ENCODE measurements at places on chromosomes 11 and 22.
A peak's percentile ranks its signal among the peaks of the same experiment; 100 is the strongest.

DNA sequence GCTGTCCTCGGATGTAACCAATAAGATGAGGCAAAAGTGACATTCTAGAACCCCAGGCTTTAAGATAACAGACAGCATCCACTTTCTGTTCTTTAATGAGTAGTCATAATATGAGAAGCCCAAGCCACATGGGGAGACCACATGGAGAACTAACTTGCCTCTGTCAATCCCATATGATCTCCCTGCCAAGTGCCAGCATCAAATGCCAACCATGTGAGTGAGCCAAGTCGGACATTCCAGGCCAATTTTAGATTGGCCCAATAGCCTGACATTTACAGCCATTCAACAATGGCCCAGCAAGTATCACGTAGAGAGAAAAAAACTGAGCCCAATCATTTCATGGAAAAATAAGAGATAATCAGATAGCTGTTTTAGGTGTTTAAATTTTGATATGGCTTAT is 2048.3 kb upstream of the RAG2 start:
- H3K4me1 ChIP-seq, result peaks cover 8% of the 10 kb centered on the region
- H3K27me3 ChIP-seq, result no peaks in the 10 kb centered on the region
- no peak for DNase-seq
- no peaks in the 10 kb centered on the region for H3K36me3 ChIP-seq
- H3K27ac ChIP-seq, result no peak overlapping the region

GRCh38 chr11:126407682-126408288 is 52.3 kb downstream of the ST3GAL4 start:
- H3K36me3 ChIP-seq, result peaks cover 49% of the 10 kb centered on the region
- H3K27ac ChIP-seq, result no peak overlapping the region
- H3K4me1 ChIP-seq, result no peaks in the 10 kb centered on the region
- no peak overlapping the region for H3K4me3 ChIP-seq

- no peaks in the 10 kb centered on the region for H3K36me3 ChIP-seq
- no peak for DNase-seq
- H3K4me1 ChIP-seq, result peaks cover 15% of the 10 kb centered on the region
- no peaks in the 10 kb centered on the region for H3K27me3 ChIP-seq
Observed at GRCh38 chr11:86136538-86136937, 67.7 kb upstream of the PICALM start.

GRCh38 chr22:28894334-28894733 is 11.0 kb downstream of the ZNRF3 start:
- H3K36me3 ChIP-seq, result no peaks in the 10 kb centered on the region
- no peaks in the 10 kb centered on the region for H3K27me3 ChIP-seq
- no peak overlapping the region for H3K27ac ChIP-seq
- no peak for DNase-seq

GRCh38 chr11:122634501-122634900 is 21.0 kb upstream of the UBASH3B start:
- no peak overlapping the region for H3K4me3 ChIP-seq
- H3K4me1 ChIP-seq, result no peaks in the 10 kb centered on the region
- no peaks in the 10 kb centered on the region for H3K36me3 ChIP-seq
- H3K27ac ChIP-seq, result no peak overlapping the region

DNA sequence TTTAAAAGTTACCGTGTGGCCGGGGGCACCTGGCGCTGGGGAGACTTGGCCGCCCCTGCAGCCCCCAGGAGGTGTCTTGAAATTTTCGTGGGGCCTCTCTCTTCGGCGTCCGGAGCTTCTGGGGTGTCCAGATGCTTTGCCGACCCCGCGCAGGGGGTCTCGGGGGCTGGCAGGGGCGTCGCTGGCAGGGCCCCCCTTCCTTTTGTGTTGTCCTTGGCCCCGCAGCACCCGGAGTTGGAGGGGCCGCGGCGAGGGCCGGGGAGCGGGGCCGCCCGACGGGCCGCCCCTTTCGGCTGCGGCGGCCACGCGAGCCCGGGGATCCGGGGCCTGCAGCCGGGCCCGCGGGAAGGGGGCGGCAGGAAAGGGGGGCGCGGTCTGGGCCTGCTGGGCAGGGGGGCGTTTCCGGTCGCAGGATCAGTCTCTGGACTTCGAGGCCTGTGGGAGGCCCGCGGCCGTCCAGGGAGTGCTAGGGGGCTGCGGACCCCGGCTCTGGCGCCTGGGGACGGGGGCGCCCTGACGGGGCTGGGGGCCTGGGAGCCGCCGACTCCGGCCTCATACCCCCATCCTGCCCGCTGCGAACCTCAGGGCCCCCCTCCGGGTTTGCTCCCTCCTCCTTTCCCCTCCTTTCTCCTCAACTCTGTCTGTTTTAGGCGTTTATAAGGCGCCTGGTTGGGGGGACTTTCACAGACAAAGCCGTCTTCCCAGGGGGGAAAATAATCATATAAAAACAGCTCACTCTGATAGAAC is 869 bp downstream of the ZC3H7B start:
- H3K27ac ChIP-seq, result peak overlapping the region; percentile 83
- peak overlapping the region; percentile 81 for H3K4me3 ChIP-seq
- no peak for DNase-seq
- H3K27me3 ChIP-seq, result no peaks in the 10 kb centered on the region
- no peaks in the 10 kb centered on the region for H3K36me3 ChIP-seq
- H3K4me1 ChIP-seq, result peaks cover 11% of the 10 kb centered on the region

- no peaks in the 10 kb centered on the region for H3K36me3 ChIP-seq
- no peak for DNase-seq
- no peaks in the 10 kb centered on the region for H3K4me1 ChIP-seq
- H3K4me3 ChIP-seq, result no peak overlapping the region
- H3K27ac ChIP-seq, result no peak overlapping the region
Observed at GRCh38 chr11:33582636-33583325, 117.8 kb downstream of the C11orf91 start.

DNA sequence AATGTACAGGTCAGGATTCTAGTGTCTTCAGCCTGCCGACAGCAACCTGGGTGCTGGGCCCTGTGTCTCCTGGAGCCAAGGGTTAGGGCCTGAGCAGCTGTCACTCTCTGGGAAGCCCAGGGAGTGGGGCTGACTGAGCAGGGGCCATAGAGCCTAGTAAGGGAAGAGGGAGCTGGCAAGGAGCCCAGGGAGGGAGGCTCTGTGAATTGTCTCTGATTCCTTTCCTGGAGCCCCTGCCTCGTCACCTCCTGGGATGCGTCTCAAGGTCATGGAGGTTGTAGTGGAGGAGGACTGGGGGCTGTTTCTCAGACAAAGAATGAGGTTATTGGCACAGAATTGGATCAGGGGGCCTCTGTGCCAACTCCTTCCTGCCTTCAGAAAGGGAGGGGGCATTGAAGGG is 11.8 kb downstream of the SOX10 start:
- H3K4me1 ChIP-seq, result no peaks in the 10 kb centered on the region
- no peak for DNase-seq
- no peaks in the 10 kb centered on the region for H3K27me3 ChIP-seq
- no peak overlapping the region for H3K4me3 ChIP-seq
- H3K36me3 ChIP-seq, result peaks cover 11% of the 10 kb centered on the region
- no peak overlapping the region for H3K27ac ChIP-seq

DNA sequence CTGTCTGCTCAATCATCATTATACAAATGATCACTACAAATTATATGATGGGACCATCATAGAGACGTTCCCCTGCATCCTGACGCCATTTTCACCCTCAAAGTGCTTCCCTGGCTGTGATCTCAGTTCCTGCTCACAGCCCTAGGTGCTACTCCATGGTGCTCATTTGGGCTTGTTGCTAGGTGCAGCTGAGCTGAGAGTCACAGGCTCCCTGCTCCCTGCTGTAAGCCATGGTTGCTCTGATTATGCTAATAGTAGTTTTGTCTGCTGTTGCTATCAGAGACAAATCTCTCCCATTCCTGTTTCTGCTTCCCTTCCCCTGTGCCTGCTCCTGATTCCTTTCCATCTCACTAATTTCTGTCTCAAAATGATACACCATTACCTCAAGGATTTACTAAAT is 474.3 kb downstream of the METTL15 start:
- H3K4me3 ChIP-seq, result no peak overlapping the region
- DNase-seq, result no peak
- no peaks in the 10 kb centered on the region for H3K27me3 ChIP-seq
- H3K36me3 ChIP-seq, result no peaks in the 10 kb centered on the region
- H3K27ac ChIP-seq, result no peak overlapping the region

DNA sequence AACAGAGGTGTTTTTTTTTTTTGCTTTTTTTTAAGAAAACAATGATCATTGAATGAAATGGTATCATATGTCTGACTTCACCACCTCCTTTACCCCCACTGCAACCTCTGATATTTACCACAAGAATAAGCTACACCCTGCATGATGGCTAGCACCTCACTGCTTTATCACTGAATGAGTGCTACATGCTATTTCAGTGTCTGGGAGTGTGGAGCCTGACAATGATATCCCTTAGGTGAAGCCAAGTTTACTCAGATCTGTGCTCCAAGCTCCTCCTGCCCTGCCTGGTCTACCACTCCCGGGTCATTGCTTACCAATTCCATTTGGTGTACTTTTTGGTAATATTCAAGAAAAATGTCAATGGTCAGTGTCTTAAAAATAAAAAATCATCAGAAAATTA is 21.1 kb downstream of the MMP20 start:
- H3K36me3 ChIP-seq, result no peaks in the 10 kb centered on the region
- H3K4me1 ChIP-seq, result no peaks in the 10 kb centered on the region
- H3K27me3 ChIP-seq, result no peaks in the 10 kb centered on the region
- no peak overlapping the region for H3K4me3 ChIP-seq

DNA sequence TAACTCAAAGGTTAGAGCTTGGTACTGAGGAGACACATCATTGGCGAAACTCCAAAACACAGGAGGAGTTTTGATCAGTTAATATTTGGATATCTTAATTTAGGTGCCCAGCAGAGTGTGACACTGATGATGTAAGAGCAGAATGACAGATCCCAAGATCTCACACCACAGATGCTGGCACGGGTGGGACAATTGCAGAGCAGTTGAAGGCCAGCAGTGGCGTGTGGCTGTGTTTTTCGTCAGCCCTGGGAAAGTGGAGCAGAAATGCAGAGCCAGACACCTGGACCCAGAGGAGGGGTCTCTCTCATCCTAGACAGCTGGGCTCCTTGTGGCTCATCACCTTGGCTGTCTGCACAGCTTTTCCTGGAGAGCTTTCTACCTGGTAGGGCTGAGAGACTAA is 59.7 kb upstream of the CTTN start:
- H3K27me3 ChIP-seq, result no peaks in the 10 kb centered on the region
- DNase-seq, result no peak
- peaks cover 82% of the 10 kb centered on the region for H3K36me3 ChIP-seq
- no peaks in the 10 kb centered on the region for H3K4me1 ChIP-seq

GRCh38 chr11:8090756-8091155 is 9.7 kb downstream of the TUB start:
- peak; percentile 52 for DNase-seq
- no peak overlapping the region for H3K4me3 ChIP-seq
- no peak overlapping the region for H3K27ac ChIP-seq
- no peaks in the 10 kb centered on the region for H3K27me3 ChIP-seq
- peaks cover 4% of the 10 kb centered on the region for H3K4me1 ChIP-seq
- no peaks in the 10 kb centered on the region for H3K36me3 ChIP-seq

DNA sequence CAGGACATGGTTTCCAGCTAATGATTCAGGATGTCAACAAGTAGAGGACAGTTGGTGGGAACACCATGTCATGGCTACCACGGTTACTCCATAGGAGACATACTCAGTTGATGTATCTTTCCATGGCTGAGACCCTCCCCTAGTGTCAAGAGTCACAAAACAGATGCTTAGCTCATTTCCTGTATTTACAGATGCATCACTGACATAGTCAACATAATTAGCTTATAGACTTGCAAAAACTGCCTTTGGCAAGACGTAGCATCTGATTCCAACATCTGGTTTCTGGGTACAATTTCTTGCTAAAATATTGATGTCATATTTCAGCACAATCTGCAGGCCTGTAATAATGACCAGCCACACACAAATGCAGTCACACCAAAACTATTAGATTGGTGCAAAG is 550.3 kb downstream of the FAM181B start:
- H3K36me3 ChIP-seq, result no peaks in the 10 kb centered on the region
- H3K27ac ChIP-seq, result no peak overlapping the region
- no peak for DNase-seq
- H3K4me3 ChIP-seq, result no peak overlapping the region
- no peaks in the 10 kb centered on the region for H3K27me3 ChIP-seq

DNA sequence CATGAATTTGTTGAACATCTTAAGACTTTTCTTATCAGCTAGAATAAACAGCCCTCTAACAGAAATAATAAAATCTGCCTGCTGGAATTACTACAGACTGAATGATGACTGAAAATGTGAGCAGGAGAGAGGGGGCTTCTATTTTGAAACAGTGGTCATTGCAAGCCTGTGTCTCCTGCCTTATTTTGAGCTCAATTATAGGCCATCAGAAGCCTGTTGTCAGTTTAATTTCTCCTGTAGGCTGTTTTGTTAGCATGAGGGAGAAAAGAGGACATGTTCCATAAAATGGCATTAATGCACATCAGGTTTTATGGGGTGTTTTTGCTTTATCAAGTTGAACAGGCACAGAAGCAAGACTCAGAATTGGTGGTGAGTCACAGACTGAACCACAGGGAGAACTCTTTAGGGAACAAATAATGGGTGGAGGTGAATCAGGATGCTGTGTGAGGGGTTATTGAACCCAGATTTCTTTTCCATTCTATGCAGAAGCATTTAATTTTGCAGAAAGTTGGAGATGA is 129.1 kb downstream of the PARVA start:
- peaks cover 18% of the 10 kb centered on the region for H3K4me1 ChIP-seq
- H3K27ac ChIP-seq, result no peak overlapping the region
- no peaks in the 10 kb centered on the region for H3K27me3 ChIP-seq
- DNase-seq, result no peak
- peaks cover 35% of the 10 kb centered on the region for H3K36me3 ChIP-seq

DNA sequence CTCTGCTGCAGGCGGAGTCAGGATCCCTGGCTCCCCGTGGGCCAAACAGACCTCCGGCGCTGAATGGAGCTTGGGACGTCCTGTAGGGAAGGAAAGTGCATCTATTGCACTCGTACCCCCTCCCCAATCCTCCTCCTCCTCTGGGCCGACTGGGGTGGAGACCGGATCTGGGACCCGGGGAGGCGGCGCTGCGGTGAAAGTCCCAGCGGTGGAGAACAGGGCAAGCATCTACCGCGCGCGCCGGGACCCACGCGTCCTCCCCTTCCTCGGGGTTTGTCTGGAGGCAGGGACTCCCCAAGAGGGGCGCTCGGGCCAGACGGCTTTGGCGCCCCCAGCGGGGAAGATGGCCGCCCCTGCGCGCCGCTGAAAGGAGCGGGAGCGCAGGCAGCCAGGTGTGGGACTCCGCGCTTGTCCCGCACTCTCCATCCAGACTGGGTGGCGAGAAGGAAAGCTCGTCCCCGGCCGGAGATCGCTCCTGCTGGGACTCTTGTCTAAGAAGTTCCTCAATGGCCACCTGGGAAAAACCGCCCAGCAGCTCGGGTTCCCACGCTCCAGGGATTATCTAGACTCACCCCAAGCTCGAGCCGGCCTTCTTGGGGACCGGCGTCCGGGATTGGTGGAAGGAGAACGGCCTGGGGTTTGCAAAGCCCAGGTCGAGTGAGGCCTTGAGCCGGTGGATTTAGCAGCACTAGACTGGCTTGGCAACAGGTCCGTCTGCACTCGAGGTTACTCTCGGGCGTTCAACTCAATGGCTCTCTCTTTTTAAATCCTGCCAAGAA is 718 bp downstream of the FADS2 start:
- peak overlapping the region; percentile 81 for H3K4me3 ChIP-seq
- peak; percentile 88 for DNase-seq
- peaks cover 61% of the 10 kb centered on the region for H3K4me1 ChIP-seq
- H3K27ac ChIP-seq, result peak overlapping the region; percentile 83
- H3K36me3 ChIP-seq, result no peaks in the 10 kb centered on the region

- DNase-seq, result no peak
- H3K4me1 ChIP-seq, result no peaks in the 10 kb centered on the region
- H3K36me3 ChIP-seq, result no peaks in the 10 kb centered on the region
- H3K27ac ChIP-seq, result no peak overlapping the region
- H3K27me3 ChIP-seq, result no peaks in the 10 kb centered on the region
- no peak overlapping the region for H3K4me3 ChIP-seq
Observed at GRCh38 chr11:134293119-134294113, 17.2 kb downstream of the GLB1L3 start.

GRCh38 chr22:29511126-29511862 is 31.3 kb downstream of the NEFH start:
- H3K36me3 ChIP-seq, result peaks cover 100% of the 10 kb centered on the region
- H3K27ac ChIP-seq, result no peak overlapping the region
- H3K4me3 ChIP-seq, result no peak overlapping the region
- H3K4me1 ChIP-seq, result no peaks in the 10 kb centered on the region
- no peak for DNase-seq
- H3K27me3 ChIP-seq, result no peaks in the 10 kb centered on the region
